ENCODE measurements at places on chromosomes 16 and 17.

- no peak for DNase-seq
These were observed 1.2 kb downstream of the STAT3 start for GRCh38 chr17:42386777-42387657.

DNA sequence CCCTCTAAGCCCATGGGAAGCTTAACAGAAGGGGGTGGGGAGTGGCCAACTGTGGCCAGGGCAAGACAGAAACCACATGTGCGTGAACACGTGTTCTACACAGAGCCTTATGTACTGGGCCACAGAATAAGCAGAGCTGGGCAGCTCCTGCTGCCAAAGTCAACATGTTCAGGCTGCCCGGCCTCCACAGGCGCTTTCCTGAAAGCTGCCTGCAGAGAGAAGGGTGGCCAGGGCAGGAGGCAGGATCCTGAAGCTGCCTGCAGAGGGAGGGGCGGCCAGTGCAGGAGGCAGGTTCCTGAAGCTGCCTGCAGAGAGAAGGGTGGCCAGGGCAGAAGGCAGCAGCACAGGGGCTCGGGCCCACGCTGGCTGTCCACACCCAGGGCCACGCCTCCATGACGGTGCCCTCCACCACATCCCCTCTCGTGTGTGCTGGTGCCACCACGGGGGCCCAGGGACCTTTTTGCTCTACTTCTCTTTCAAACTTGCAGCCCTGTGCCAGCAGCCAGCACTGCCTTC lies 79.5 kb downstream of the ANKRD11 start:
- DNase-seq = no peak

DNA sequence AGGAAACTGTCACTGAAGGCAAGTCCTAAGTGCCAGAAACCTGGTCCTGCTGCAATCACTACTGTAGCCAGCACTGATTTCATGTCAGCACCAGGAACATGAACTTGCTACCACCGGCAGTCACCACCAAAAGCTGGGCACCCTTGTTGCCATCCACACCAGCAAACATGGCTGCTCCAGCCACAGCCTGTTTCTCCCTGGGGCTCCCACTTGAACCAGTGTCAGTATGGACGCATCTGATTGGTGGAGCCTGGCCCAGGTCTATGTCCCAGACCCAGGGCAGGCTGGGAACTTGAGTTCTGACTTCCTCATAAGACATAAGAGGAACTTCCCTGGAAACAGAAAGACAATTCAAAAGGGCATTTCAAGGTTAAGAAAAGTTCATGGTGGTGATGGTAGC lies 56.5 kb downstream of the COPRS start:
- DNase-seq = no peak

DNA sequence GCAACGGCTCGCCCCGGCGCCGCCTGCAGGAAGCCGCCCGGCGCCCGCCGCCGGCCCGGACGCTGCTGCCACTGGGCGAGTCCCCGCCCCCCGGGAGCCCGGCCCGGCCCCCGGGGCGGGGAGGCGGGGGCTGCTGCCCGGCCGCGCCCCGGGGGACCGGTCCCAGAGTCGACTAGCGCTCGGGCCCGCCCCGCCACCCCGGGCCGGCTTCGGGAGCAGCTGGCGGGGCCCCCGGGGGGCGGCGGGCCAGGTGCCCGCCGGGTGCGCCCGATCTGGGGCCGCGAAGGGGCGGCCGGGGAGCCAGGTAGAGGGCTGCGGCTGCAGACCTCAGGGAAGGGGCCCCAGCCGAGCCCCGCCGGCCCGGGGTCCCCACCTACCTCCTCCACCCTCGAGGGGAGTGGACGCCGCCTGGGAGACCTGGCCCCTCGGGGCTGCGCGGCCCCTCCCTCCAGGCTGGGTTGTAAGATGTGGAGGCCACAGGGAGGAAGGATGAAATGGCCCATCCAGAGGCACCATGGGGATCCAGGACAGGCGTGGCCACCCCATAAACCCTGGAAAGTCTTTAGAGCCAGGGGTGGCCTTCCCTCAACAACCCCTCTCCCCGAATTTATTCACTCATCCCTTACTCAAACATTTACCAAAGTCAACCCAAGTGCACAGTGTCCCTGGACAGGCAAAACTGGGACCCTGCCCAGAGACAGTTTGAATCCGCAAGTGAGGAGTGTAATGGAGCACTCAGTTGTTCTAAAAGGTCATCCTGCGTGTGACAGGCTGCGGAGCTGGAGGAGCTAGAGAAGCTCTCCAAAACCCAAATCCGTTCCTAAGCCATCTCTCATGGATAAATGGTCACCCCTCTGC lies at the start of gene CDYL2:
Gene CDYL2, minus strand, starts transcription at position 73 of the 858 bp plus-strand sequence. CDS start 425 bp downstream, outside the sequence.
- DNase-seq = peak; percentile 74

- no peak for DNase-seq
These were observed 23.0 kb upstream of the CYLD start for GRCh38 chr16:50718761-50719400.

- peak; percentile 91 for DNase-seq
These were observed at the start of gene NME3 for GRCh38 chr16:1771188-1771863. Gene NME3 (minus strand): TSS chr16:1771543. CDS start chr16:1771534, 9 bp downstream.

GRCh38 chr17:80187090-80187489 lies 17.3 kb downstream of the CARD14 start:
- no peak for DNase-seq

GRCh38 chr16:82357237-82357636 lies 187.2 kb upstream of the MPHOSPH6 start:
- DNase-seq = no peak

- no peak for DNase-seq
These were observed 551 bp downstream of the WDR81 start for GRCh38 chr17:1724869-1725641.

GRCh38 chr17:75845058-75845711 lies 981 bp upstream of the UNC13D start:
- peak; percentile 82 for DNase-seq

GRCh38 chr17:4333041-4333440 lies 33.4 kb downstream of the UBE2G1 start:
- no peak for DNase-seq

- DNase-seq = no peak
These were observed at the start of gene KRT15 for GRCh38 chr17:41518789-41519449. Gene KRT15 (minus strand): TSS chr17:41518890. CDS start chr17:41518827, 63 bp downstream.

GRCh38 chr16:19542138-19542821 lies 13.2 kb upstream of the VPS35L start:
- DNase-seq = no peak

- no peak for DNase-seq
These were observed 30.1 kb downstream of the SNX11 start for GRCh38 chr17:48137656-48138055.

GRCh38 chr16:4203748-4204147 lies 38.1 kb downstream of the SRL start:
- DNase-seq = no peak

DNA sequence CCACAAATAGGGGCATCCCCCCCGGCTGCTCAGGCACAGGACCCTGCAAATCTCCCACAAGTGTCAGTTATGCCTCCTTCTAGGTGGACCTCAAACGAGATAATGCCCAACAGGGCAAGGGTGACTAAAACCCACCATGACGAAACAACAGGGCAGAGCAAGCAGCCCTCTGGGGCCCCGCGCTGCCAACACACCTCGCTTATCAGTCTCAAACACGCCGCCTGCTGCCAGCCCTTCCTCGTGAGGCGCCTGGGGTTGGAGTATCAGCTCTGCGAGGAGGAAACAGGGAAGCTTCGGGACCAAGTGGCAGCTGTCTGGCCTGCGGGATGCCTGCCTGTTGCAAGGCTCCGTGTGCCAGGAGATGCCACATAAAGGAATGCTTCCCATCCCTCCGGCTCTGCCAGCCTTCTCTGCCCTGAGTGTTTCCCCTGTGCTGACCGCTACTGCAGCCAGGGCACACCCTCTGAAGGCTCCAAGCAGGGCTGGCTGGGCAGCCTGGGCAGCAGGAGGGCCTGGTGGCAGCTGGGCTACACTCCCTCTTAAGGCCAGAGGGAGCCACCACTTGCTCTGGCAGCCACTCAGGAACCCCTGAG lies 2.5 kb downstream of the SMIM5 start:
- DNase-seq = no peak

DNA sequence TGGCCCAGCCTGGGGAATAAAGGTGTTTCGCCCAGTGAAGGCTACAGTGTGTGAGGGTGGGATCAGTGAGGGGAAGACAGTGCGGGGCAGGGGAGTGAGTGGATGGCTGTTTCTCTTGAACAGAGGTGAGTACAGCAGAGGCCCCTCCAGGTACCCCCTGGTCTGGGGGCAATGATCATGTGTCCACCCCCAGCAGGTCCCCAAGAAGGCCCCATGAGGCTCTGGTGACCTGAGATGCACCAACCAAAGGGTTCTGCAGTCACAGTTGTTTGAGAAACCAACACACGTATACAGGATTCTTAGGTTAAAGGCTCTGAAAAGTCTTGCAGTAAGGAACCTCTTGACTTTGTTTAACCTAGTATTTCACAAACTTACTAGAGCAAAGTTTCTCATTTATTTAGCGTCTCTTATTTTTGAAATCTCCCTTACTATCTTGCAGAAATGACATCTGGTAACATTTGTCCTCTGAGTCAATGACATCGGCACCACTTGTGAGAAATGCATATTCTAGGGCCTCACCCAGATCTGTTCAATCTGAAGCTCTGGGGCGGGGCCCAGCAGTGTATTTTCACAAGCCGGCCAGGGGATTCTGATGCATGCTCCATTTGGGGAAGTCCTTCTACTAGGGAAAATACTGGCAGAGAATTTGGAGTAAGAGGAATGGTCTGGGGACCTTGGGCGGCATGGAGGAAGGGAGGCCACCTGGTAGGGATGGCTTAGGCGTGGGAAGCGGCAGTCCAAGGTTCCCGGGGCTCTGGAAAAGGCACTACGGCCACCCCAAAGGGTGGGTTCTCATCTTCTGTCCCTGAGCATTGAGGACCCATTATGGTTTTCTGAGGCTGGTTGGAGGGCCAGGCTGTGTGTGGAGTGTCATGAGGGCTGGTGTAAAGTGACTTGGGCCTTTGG lies 217.3 kb downstream of the NTN1 start:
- DNase-seq = no peak

DNA sequence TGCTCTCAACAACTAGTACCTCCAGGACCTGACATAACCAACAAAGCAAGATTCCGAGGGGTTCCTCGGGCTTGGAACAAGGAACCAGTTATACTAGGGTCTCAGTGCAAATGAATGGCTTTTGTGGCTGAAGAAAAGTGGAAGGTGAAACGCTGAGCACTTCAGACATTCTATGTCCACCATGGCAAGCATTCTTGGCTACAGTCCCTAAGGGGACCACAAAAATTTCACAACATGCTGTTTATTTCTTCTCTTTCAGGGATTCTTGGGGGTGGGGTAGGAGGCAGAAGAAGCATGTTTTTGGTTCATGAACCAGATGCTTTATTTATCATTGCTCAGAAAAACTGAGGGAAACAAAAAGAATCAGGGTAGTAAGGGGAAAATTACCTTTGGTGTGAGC lies 479.9 kb upstream of the CDH11 start:
- DNase-seq = no peak

- DNase-seq = peak; percentile 85
These were observed 1.7 kb upstream of the NLRC3 start for GRCh38 chr16:3578610-3579551.

DNA sequence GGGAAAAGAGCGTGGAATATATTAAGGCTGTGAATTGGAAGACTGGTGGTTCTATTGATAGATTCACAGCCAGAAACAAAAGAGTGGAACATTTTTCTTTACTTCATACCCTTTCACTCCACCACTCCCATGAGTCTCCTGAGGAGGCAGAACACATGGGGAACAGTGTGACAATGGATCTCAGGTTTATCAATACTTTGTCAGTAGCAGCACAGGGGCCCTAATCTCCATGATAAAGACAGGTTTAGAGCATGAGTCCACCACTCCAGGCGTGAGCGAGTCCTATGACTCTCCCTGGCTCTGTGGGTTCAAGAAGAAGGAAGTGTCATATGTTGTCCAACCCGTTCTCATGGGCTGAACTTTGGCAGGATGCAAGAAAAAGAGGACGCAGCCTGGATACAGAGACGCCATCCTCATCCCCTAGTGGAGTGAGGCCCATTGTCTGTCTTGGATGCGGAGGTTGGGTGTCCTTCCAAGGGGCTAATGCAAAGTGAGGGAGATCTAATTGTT lies 361.2 kb downstream of the TMEM114 start:
- DNase-seq = no peak

GRCh38 chr17:8935191-8935590 lies 30.3 kb downstream of the PIK3R5 start:
- peak; percentile 81 for DNase-seq

DNA sequence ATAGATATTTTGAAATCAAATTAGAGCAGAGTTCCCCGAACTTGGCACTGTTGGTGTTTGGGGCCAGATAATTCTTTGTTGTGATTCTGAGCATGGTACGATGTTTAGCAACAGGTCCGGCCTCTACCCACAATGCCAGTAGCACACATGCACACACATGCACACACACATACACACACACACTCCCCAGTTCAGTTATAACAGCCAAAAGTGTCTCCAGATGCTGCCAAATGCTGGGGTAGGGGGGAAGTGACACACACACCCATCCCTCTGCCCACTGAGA lies 96.8 kb upstream of the PSMD7 start:
- DNase-seq = no peak

- DNase-seq = no peak
These were observed 5.1 kb downstream of the PRSS22 start for GRCh38 chr16:2852731-2853507.

DNA sequence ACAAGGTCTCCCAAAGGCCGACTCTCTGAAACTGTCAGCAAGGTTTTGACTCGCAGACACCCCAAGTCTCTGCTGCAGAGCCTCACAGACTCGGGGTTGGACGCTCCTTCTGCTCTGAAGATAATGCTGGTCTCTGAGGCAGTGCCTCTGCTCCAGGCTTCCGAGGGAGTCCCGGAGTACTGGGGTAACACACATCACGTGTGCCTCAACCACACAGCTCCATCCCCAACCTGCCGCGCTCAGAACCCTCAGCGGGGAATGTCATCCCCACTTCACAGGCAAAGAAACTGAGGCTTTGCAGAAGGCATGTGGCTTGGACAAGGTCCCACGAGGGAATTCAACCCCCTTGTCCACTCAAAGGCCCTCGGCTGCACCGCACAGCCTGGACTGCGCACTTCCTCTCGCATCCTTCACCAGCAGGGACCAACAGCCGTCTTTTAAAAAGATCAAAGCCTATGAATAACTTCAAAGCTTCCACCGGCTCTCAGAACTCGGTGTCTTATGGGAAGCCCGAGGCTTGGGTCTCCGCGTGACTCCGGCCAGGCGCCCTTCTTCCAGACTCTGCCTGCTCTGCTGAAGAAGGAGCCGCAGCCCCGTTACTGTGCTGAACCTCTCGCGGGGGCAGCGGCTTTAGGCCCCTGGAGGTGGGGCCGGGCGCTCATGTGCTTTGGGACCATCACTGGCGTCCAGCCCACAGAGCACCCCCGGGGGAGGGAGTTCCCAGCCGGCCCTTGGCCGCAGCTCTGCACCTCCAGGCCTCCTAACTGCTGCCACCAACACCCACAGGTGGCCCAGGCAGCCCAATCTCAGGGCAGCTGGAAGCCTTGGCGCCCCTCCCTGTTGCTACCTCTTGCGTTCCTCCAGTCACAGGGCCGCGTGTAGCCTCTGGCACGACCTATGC lies 2.2 kb downstream of the TMEM204 start:
- peak; percentile 79 for DNase-seq

- DNase-seq = no peak
These were observed 291.0 kb upstream of the TNRC6C start for GRCh38 chr17:77667478-77667877.
